ENCODE measurements at places on chromosomes 6 and 20.

GRCh38 chr6:33851959-33852358 lies 48.2 kb upstream of the MLN start:
- DNase-seq, result no peak

DNA sequence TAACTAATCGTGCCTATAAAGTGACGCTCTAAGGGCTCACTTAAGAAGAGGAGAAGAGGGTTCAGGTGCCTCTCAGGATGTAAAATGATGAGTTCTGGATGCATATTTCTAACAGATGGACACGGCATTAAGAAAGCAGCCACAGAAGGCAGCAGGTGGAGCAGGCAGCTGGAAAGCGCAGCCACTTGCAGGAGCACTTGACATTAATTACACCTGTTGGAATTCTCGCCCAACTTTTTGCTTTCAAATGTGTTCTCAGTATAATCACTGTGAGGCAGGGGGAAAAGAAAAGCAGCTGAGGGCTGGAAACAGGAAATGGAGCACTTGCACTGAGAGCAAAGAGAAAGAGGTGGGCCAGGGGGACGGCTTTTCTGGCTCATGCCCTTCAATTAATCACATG lies 164.2 kb downstream of the NKAIN2 start:
- DNase-seq, result no peak

- no peak for DNase-seq
Observed at GRCh38 chr20:17562804-17563305, 7.0 kb upstream of the DSTN start.

GRCh38 chr6:120786256-120786655 lies 548.0 kb downstream of the TBC1D32 start:
- DNase-seq, result no peak

DNA sequence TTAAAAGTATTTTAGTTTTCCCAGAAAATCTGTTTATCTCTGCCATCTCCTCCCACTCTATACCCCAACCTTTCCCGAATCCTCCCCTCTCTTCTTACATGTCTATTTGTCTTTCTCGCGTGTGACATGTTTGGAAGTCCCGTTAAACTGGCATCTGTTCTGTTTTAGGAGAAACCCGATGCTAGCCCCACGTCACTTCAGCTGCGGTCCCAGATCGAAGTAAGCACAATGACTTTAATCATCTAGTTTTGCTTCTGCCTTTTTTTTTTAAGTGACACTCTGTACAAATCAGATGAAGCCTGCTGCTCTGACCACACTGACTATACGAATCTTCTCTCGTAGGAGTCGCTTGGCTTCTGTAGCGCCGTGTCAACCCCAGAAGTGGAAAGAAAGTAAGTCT lies 97.4 kb downstream of the SASH1 start:
- no peak for DNase-seq

- DNase-seq, result no peak
Observed at GRCh38 chr6:138948546-138949179, 39.4 kb downstream of the REPS1 start.

DNA sequence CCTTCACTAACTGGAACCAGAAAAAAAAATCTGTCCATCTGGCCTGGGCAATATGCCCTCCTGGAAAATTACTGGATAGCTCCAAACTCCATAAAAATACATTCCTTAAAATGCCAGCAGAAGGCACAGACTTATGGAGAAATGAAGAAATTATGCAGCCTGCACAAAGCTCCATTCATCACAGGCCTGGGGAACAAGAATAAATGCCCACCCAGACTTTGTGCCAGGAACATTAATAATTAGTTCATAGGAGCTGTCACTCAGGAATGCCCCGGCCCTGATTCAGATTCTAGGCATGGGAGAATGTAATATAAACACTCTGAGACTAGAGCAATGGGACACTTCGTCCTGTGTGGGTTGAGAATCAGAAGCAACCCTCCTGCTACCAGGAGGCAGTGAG lies 199.3 kb downstream of the OTOR start:
- no peak for DNase-seq

- DNase-seq, result no peak
Observed at GRCh38 chr6:14722001-14722562, 523.8 kb upstream of the JARID2 start.

DNA sequence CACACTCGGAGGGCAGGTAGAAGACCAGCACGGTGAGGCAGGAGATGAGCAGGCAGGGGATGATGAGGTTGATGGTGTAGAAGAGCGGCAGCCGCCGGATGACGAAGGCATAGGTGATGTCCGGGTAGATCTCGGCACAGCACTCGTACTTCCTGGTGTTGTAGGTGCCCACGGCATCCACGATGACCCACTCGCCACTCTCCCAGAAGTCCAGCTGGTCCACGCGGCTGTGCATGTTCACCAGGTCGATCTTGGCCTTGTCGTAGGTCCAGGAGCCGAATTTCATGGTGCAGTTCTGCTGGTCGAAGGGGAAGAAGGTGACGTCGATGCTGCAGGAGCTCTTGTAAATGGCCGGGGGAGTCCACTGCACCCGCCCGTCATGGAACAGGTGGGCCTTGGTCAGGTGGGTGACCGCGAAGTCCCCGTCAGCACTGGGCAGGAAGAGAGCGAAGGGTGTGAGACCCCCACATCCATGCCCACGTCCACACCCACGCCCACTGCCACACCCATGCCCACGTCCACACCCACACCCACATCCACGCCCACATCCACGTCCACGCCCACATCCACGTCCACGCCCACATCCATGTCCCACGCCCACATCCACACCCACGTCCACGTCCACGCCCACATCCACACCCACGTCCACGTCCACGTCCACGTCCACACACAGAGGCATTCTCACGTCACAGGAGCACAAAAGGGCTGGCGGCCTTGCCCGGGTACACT lies 10.4 kb downstream of the CHRNA4 start:
- no peak for DNase-seq

GRCh38 chr6:41818271-41819054 lies 31.0 kb downstream of the TOMM6 start:
- no peak for DNase-seq

DNA sequence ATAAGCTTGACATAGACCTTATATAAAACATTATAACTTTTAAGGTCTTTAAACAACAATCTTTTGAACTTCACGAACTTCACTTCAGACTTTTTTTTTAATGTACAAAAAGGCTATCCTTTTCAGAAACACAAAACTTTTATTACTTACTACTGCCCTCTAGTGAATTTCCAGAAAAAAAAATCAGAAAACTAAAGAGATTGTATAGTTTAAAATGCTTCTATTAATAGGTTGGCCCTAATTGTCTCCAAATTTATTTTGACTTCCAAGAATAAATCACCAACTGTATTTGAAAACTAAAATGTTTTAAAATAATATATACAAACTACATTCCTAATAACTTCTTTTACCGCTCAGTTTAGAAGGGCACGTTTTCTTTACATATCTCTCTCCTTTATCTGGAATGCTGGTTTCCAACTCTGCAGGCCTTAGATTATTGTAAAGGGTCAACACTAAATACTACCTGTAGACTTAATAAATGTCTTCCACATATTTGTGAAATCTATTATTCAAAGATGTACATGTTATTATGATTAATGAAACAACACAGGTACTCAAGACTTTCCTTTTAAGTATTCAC lies 66.8 kb downstream of the LMBRD1 start:
- DNase-seq, result no peak

DNA sequence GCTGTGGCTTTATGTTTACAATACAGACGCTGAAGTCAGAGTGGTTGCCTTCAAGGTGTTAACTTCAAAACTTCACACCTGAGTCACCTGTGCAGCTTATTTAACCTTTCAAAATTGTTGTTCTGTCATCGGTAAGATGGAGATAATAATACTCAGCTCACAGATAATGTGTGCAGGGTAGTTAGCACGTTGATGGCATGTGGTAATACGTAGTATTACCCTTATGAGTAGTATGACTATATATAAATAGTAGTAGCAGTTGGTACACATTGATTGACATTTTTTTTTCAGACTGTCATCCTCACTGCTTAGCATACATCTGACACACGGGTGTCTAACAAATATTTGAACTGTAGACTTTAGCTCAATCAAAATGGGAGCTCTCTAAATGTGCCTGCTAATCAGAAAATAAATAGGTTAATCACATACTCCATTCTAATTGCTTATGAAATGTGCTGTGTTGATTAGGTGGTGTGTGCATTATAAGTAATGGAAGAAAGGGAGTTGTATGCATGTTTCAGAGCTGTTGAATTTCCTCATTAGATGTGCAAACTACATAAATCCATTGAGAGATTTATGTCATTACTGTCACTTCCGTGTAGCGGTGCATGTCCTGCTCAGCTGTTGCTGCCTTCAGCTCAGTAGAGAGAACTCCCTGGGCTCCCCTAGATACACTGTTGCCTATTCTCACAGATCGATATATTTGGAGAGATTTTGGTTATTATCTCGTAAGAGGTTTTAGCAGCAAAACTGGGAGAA lies 11.2 kb upstream of the MROH8 start:
- no peak for DNase-seq

- DNase-seq, result no peak
Observed at GRCh38 chr6:113586413-113587077, 270.6 kb upstream of the MARCKS start.

DNA sequence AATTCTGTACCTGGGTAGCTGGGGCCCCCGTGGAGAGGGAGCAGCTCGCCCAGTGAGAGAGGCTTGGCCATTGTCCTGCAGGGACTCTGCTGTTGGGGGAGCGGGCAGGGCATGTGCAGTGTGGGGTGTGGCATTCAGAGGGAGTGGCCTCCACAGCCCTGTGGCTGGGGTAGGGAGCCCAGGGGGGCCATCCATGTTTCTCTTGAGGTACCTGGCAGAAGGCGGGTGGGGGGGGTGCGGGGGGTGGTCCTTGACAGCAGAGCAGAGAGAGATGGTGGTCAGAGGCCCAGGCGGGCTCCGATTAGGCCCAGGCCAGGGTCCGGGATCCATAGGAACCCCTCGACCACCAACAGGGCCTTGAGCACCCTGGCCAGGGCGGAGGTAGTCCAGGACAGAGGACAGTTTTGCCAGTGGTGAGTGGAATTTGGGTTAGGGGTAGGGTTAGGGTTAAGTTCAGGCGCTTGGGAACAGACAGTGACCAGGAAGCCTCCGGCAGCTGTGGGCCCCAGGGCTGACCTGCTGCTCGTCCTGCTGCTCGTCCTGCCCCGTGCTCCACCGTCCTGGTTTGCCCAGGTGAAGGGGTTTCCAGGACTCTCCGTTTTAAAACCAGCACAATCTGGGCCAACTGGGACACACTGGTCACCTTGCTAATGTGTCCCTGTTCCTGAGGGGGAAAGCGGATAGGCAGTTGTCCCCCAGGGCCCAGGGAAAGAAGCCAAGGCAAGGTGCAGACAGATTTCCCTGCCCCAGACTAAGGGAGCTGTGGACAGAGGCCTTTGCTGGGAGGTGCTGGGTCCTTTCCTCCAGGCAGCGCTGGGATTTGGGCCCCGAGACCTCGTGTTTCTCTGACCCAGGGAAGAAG lies 24.8 kb upstream of the MYT1 start:
- DNase-seq, result no peak

- peak; percentile 87 for DNase-seq
Observed at GRCh38 chr6:53794137-53794719, 577 bp upstream of the LRRC1 start.

- no peak for DNase-seq
Observed at GRCh38 chr6:170029416-170030283, 261.2 kb downstream of the DLL1 start.

GRCh38 chr6:1042583-1043457 lies 269.1 kb upstream of the FOXQ1 start:
- no peak for DNase-seq

DNA sequence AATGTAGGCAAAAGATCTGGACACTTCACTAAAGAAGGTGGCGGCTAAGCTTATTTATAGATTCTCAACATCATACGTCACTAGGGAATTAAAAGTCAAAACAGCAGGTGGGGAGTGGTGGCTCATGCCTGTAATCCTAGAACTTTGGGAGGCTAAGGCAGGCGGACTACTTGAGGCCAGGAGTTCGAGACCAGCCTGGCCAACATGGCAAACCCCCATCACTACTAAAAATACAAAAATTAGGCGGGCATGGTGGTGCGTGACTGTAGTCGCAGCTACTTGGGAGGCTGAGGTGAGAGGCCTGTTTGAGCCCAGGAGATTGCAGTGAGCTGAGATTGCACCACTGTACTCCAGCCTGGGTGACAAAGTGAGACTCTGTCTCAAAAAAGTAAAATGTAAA lies 74.6 kb downstream of the GPX5 start:
- no peak for DNase-seq

- no peak for DNase-seq
Observed at GRCh38 chr6:167778497-167779128, 48.1 kb upstream of the AFDN start.

- no peak for DNase-seq
Observed at GRCh38 chr6:20350215-20350614, 51.5 kb upstream of the E2F3 start.

DNA sequence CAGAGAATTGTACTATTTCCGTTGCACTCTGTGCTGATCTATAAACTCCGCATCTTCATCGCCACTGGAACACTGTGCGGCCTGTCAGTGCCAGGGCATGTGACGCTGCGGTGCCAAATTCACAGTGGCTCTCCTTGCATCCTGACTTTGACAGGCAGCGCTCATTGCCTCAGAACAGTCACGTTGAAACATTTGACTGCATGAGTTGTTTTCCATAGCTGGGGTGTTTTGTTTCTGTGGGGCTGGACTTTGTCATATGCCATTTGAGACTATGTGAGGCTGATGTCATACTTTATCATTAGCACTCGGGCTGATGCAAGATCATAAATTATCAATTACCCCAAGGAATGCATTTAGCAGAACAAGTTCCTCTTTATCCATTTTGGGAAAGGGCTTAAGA lies 32.7 kb downstream of the CFAP61 start:
- DNase-seq, result no peak

- DNase-seq, result no peak
Observed at GRCh38 chr20:4335722-4336121, 320.4 kb upstream of the RNF24 start.

- DNase-seq, result no peak
Observed at GRCh38 chr6:163759542-163759941, 345.0 kb downstream of the QKI start.

- DNase-seq, result no peak
Observed at GRCh38 chr6:139888681-139889122, 514.3 kb upstream of the CITED2 start.

- no peak for DNase-seq
Observed at GRCh38 chr6:52815167-52816092, 11.8 kb upstream of the GSTA1 start.

DNA sequence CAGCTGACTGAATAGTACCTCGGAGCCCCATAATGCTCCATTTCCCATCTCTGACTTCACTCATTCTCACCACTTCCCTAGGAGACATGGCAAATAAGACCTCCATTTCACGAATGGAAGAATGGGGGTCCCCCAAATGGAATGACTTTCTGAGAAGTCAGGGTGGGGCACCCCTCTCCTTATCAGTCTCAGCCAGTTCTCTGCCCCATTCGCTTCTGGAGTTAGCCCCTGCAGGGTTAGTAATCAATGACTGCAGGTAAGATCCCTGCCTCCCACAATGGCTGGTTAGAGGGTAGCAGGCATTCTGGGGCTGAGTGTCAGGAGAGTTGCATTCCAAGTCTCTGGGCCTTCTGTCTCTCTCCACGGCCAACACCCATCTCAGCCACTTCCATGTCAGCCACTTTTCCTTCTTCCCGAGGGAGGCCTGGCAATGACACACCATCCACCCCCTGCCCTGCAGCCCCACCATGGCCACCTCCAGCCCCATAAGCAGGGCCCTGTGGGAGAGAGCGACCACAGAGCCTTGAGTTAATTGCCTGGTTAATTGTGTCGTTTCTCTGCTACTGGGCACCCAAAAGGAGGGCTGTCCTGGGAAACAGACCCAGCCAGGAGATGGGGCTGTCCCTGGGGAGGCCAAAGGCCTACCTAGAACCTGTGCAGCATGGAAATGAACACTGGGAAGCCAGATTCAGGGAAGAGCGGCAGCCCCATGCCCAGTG lies 13.4 kb downstream of the CCDC167 start:
- DNase-seq, result no peak

- no peak for DNase-seq
Observed at GRCh38 chr6:84269947-84270733, 42.7 kb upstream of the CEP162 start.

All from substantia nigra (tissue), 51 donors.